WERI-Rb-1 (cell line): ENCODE measurements at places on chromosomes 16 and 17.

GRCh38 chr16:86665929-86666328 is 87.6 kb downstream of the FOXL1 start:
- DNase-seq: no peak

- no peak for DNase-seq
These were observed at the start of gene CIITA for GRCh38 chr16:10876799-10877341. Gene CIITA, plus strand, starts transcription at chr16:10877202. Its CDS starts 129 bp downstream, at chr16:10877331.

DNA sequence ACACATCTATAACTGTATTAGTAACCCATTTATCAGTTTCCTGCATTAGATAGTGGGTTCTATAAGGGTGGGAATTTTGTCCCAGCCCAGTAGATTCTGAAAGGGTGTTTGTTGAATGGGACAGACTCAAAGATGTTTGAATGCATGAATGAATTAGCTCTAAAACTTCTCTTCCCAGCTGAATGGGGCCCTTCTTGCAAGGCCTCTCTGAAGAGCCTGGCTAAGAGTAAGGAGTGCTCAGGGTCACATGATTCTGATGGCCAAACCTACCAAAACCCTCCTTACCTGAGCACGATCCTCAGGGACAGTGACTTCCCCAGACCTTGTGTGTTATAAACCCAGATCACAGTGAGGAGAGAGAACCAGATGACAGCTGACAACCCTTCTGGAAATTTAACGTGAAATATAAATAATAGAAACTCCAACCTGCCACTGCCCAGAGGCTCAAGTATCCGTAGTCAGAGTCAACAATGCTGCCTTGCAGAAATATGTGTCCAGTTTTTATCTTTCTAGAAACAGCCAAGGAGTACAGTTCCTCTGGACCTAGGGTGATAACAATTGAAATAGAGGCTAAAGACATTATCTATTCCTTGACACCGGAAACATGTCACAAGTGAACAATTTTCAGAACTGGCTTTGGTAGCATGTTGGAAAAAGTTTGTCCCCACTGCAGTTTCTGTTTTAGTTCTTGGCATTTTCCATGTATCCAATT is 268.9 kb upstream of the MAF start:
- no peak for DNase-seq

GRCh38 chr17:4833941-4834680 is 971 bp downstream of the MINK1 start:
- no peak for DNase-seq

- no peak for DNase-seq
These were observed 11.4 kb downstream of the ITGAD start for GRCh38 chr16:31404353-31405064.

GRCh38 chr17:59634632-59635541 is 15.2 kb downstream of the CLTC start:
- no peak for DNase-seq
